Suppressor macrophage treated with lipopolysaccharide for 1 hour (primary cell): ENCODE measurements at places on chromosomes 13 and 19.

- DNase-seq: no peak
Observed at GRCh38 chr13:112506046-112506445, 81.9 kb downstream of the TUBGCP3 start.

DNA sequence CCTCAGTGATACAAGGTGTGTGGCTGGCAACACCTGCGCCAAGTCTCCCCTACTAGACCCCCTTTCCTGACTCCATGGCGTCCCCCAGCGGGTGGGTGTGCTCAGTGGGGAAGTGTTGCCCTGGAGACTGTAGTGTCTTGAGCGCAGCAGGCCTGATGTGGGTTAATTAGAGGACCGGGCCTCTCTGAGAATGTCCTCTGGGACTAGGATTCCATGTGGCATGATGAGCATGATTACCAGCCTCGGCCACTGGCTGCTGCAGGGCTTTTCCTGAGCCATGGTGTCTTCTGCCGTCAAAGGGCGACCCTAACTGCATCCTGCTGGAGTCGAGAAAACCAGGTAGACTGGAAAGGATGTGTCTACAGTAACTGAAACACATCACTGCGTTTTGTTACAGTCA lies 28.1 kb downstream of the MICOS13 start:
- DNase-seq: no peak

DNA sequence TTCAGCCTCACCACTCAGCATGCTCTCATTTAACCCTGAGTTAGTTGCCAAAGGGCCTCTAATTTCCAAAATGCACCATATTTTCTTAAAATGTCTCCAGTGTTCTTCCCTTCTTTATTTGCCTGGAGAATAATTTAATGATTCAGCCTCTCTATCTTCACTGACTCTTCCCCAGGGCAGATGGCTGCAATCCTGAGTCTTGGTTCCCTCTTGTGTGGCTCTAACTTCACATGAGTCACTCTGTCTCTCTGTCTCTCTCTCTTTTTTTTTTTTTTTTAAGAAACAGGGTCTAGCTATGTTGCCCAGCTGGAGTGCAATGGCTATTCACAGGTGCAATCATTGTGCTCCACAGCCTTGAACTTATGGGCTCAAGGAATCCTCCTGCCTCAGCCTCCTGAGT lies 251.4 kb downstream of the VWA8 start:
- peak; percentile 13 for DNase-seq

DNA sequence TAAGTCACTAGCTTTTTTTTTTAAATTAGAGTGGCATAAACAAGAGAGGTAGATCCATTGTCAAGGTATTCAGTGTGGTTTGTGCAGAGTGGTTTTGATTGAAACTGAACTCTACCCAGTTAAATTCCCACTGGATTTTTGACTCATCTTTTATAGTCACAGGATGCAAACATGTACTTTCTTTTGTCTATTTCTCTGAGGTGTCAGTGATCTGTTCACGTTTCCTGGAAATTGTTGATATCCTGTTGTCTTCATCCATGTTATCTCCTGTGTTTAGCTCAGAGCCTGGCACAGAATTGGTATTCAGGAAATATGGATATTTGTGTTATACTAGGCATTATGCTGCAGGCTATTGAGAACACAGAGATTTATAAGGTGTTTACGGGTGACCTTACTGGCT lies 119.7 kb downstream of the PCCA start:
- DNase-seq: no peak

DNA sequence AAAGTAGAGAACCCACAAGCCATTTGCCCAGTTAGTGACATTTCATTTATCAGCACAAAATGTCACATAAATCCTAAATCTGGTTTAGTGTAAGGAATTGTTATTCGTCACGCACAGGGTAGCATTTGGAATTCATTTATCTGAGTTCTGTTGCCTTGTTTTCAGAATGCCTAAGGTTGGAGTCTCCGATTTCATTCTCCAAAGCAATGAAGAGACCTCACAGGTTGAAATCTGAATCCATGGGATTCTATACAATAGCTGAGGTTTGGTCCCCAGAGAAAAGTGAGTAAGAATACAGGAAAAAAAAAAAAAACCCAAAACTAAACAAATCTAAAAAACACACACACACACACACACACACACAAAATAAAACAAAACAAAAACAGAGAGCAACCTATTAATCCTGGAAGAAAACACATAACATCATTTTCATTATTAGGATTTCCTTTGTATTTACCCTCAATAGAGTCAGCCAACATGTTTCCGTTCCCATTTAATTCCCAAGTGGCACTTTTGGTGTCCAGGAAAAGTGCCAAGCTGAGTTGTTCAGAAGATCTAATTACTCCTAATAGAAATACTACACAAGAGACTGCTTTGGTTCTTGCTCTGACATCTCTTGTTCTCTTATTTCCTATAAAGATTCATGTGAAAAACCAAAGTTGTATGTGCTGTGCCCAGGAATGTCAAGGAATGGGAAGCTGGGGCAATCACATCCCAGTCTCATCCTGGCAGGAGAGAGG lies 36.2 kb upstream of the LRCH1 start:
- no peak for DNase-seq

- no peak for DNase-seq
Observed at GRCh38 chr19:5950741-5951140, 27.2 kb downstream of the RANBP3 start.

- no peak for DNase-seq
Observed at GRCh38 chr13:73195091-73195490, 136.3 kb downstream of the KLF5 start.

GRCh38 chr19:6613711-6614110 lies 22.8 kb upstream of the CD70 start:
- DNase-seq: peak; percentile 89

DNA sequence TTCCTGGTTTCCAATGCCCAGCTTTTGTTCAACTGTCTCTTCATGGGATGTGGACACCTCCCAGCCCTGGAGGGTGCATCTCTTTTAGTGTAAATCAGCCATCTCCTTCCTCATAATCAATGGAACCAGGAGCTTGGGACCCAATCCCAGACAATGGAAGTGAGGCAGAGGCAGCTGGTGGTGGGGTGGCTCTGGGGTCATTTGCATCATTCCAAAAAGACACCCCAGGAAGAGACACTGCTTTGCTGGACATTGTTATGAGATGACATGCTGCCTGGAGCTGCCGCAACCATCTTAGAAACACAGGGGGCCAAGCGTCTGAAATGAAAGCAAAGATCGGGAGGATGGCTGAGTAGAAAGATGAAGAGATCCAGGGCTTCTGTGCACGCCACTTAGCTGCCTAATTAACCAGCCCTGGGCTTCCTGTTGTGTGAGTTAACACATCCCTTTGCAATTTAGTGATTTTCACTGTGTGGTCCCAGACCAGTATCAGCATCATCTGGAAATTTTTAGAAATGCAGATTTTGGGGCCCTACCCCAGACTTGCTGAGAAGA lies 36.1 kb downstream of the IRS2 start:
- no peak for DNase-seq

DNA sequence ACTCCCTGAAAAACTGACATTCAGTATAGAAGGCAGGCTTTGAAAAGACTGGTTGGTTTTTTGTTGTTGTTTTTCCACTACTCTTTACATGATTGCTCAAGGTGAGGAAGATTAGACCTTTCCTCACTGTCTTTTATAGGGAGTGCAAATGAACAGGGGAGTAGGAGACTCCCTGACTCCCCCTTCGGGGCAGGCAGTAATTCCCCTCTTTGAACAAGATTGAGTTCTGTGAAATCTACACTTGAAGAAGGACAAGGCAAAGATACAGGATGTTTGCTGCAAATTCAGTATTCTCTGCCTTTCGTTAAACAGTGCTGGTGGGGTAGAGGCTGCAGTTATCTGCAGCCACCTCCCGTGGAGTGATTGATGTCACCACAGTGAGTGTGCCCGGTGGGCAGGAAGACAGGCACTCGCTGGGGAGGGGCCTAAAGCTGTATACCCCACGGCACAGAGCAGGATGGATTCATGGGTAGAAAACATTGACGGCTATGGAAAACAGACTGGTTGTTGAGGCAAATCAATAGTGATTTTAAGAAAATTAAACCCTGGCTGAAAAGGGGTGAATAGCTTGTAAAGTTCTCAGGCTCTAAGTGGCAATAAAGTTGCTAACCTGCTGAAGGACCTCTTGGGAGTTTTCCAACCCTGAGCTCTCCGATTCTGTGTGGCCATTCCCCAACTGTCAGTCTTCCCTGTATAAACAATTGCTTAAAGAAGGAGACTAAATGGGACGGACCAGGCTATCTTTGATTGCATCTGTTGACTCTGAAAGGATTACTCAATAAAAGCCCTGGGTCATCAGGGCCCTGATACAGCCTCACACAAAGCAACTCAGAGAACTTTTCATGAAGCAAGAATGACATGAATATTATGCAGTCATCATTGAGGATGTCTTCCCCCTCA lies 308.3 kb downstream of the TBC1D4 start:
- DNase-seq: no peak

GRCh38 chr13:29511980-29512379 lies 83.5 kb downstream of the SLC7A1 start:
- no peak for DNase-seq

DNA sequence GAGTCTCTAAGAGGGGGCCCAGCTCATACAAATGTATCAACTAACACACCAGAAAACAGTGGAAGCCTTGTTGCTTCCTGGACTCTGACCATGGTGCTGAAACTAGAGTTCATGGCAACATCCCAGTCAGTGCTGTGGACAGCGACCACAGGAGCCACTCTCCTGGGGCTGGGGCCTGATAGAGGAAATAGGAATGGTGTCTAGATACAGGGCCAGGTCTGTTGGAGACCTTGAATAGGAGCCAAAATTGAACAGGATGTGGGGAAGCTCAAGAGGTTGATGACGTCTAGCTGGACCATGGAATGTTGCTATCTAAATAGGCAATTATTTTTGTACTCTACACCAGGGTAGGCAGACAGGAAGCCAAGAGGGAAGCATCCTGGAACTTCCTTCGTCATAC lies 21.7 kb downstream of the LILRB4 start:
- DNase-seq: peak; percentile 88

GRCh38 chr19:28305513-28305912 lies 907.4 kb downstream of the UQCRFS1 start:
- DNase-seq: no peak

DNA sequence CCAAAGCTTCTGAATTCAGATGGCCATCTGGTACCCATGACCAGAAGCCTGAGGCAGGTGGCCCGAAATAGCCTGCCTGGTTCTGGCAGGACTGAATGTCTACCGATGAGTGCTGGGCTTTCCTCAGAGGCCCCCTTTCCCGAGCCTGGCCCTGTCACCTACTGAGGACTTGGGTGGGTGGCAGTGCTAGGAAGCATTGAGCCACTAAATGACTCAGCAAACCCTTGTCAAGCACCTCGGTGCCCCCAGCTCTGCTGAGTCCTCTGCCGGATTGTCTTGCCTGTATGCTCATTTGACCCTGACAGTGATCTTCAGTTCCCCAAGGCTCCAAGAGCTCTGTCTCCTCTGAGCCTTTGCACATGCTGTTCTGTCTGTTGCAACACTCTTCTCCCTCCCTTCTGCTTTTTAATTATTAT lies 17.9 kb downstream of the PPP1R37 start:
- DNase-seq: peak; percentile 47

GRCh38 chr19:47650700-47651099 lies 41.8 kb downstream of the BICRA start:
- DNase-seq: no peak

DNA sequence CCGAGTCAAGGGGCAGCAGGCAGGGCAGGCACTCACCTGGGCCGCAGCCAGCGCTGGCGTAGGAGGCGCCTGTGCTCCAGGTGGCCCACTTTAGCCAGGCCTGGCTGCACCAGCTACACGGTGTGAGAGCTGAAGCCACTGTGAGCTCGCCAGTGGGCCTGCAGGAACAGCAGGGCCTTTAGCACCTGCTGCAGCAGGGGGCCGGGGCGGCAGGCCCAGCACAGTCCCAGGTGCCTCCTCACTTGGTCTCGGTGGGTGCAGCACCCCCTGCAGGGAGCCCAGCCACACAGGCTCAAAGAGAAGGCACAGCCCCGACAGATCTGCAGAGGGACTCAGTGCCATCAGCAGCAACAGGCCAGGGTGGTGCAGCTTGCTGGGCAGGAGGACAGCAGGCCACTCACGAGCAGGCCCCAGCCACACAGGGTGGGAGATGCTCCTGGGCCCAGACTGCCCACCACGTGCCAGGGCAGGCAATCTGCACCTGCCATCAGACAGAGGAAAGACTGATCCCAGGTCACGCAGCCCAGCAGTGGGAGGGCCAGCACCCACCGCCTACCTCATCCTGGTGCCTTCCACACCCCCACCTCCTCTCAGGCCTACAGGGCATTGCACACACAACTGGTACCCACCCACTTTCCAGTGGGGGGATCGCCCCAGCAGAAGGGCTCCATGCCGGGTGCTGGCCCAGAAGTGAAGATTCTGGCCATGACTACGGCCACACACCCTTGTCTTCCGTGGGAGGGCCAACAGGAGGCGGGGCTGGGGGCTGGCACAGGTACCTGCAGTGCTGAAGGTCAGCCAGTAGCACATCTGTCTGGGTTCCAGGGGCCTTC lies 15.8 kb downstream of the ARHGAP33 start:
- DNase-seq: no peak

- peak; percentile 48 for DNase-seq
Observed at GRCh38 chr19:48480558-48481500, 11.7 kb downstream of the CYTH2 start.

GRCh38 chr13:50285283-50285682 lies 270.0 kb downstream of the KCNRG start:
- no peak for DNase-seq

- peak; percentile 67 for DNase-seq
Observed at GRCh38 chr19:56091066-56091490, 30.0 kb downstream of the ZNF787 start.

GRCh38 chr13:47039106-47039505 lies 142.3 kb upstream of the HTR2A start:
- DNase-seq: no peak

GRCh38 chr19:47309038-47309437 lies 623 bp upstream of the C5AR1 start:
- no peak for DNase-seq

DNA sequence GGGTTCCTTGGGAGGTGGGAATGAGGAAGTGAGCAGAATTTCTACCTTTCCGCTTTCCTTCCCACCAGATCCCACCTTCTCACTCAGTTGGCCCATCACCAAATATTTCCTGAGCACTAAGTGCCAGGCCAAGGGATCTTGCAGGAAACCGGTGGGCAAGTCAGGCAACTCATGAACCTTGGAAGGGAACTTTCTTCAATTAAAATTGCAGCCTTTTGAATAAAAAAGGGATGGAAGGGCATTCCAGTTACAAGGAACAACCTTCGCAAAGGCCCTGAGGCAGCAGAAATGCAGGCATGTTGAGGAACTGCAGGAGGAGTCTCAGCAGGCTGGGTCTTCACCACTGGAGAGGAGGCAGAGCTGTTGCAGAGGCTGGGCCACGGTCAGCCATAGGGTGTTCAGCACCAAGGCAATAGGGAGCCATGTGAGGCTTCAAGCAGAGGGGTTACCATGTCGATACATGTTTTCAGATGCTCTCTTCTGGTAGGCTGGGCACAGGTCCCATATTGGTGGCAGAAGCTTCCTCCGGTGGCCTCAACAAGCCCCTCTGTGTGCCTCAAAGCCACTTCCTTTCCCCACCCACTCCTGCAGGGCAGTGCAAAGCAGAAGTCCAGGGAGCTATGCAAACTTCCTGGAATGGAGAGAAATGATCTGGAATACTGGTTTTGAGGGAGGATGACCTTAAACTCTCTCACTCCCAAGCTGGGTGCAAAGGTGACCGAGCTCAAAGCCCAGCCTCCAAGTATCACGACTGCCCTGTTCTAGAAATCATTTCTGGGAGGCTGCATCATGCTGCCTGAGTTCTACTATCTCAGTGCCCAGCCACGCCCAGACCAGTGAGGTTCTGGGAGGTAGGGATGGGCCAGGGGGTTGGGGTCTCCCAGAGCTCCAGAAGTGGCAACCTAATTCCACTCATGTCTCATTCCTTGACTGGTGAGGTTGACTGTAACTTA lies at the start of gene FUT6:
Gene FUT6 (minus strand): TSS at position 638 of the 953 bp plus-strand sequence. CDS start 7,135 bp downstream, outside the sequence.
- peak; percentile 22 for DNase-seq

GRCh38 chr13:101965096-101965495 lies 436.8 kb downstream of the FGF14 start:
- no peak for DNase-seq

- DNase-seq: peak; percentile 89
Observed at GRCh38 chr13:52128714-52129700, at the start of gene NEK5. Gene NEK5 (minus strand): TSS chr13:52129073. CDS start chr13:52127482, 1,591 bp downstream.
